ENCODE measurements at places on chromosomes 6 and 20.

GRCh38 chr6:8506126-8506525, 70.8 kb upstream of the SLC35B3 start:
- DNase-seq = no peak

DNA sequence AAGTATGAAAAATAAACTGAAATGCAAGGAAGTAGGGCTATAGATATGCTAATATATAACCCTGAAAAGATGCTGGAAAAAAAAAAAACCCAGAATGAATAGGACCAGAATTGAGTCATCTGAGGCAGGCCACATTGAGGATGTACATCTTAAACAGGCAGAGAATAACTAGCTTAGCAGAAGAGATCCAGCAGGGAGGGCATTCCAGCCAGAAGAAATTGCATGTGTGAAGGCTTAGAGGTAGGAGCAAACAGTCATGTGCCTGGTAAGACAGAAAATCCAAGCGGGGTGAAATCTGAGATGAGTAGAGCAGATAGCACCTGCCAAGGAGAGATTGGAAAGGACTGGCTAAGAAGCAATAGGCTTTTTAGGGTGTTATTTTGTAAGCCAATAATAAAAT, 2.6 kb downstream of the COL19A1 start:
- DNase-seq = no peak

DNA sequence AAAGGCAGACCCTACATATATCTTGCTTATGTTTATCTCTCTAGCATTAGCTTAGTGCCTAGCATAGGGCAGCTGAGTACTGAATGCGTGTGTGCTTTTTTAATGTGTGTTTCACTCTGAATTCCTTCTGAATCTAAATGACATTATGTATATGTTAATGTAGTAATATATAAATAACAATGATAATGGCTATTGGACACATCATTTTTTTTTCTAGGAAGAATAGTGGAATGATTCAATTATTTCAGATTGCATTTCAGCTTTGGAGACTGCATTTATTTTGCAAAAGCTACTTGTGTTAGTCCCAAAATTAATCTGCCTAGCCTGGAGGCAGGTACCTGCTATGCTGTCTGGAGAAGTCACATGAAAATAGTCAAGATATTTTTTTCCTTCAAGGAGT, 371.8 kb downstream of the GRIK2 start:
- DNase-seq = no peak

- no peak for DNase-seq
Measured at GRCh38 chr6:108666656-108667260, 106.0 kb downstream of the FOXO3 start.

DNA sequence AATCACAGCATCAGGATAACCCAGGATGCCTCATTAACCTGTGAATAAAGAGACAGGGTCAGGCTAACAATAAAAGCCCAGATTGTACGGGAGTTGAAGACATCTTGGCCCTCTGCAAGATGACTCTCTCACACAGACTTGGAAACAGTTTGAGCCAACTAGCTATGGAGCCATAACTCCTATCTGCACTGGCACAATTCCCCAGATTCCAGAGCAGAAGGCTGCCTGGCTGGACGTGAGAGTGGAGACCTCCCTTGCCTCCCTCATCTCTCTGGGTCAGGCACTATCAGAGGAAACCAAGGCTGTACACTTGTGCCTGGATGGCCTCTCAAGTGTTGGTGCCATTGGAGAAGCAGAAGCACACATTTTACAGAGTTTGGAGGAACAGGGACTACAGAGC, 312.6 kb downstream of the THBS2 start:
- DNase-seq = no peak

GRCh38 chr20:52804497-52805295, 167.5 kb upstream of the TSHZ2 start:
- no peak for DNase-seq

DNA sequence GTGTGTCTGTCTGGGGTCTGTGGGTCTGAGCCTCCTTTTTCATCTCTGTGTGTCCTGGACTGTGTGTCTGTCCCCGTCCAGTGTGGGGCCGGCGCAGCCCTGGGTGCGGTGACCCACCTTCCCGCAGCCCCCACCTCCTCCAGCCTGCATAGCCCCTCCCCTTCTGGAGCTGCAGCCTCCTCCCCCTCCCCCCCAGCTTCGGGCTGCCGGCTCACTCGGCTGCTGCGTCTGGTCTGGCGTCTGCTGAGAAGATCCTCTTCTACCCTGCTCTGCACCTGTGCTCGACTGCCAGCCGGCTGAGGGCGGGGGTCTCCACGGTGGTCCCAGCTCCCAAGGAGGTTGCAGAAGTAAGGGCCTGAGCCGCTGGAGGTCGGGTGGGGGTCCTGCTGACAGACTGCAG, 7.6 kb upstream of the LKAAEAR1 start:
- no peak for DNase-seq

- DNase-seq = no peak
Measured at GRCh38 chr6:140311146-140311545, 936.7 kb upstream of the CITED2 start.

GRCh38 chr6:43984442-43985321, 142.6 kb downstream of the MRPL14 start:
- no peak for DNase-seq

- peak; percentile 38 for DNase-seq
Measured at GRCh38 chr6:140980265-140980887, 1152.3 kb upstream of the GJE1 start.

DNA sequence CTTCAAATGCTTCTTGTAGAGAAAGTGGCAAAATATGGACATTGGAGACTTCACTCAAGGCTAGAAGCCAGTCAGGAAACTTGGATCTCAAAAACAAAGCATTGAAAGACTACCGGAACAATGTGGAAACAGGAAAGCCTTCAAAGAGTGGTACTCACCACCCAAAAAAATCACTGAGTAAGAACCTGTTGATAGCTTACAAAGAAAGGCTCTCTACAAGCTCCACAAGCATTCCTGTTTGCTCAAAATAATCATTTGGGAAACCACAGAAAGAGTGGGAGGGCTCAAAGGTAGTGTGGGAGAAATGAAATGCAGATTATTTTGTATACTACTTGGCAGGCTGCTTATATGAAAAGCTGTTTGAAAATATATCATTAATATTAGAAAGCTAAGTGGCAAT, 9.5 kb upstream of the DST start:
- DNase-seq = peak; percentile 47

DNA sequence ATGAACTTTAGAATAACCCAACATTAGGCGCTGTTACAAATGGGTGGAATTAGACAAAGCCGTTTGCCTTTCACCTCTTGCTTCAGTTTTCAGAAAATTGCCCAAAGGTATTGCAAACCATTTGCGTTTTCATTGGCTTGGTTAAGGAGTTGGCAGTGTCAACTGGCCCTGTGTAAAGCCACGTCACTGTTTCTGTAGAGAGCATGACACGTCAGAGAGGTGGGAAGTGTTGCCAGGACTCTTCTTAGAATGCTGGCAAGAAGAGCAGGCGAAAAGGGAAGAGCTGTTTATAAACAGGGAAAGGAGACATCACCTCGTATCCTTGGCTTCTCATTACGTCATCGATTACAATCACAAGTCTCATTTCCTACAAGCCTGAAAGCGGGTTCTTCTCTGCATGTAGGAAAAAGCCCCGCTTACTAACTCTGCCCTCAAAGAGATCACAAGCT, 4.2 kb upstream of the IRF4 start:
- DNase-seq = no peak

GRCh38 chr20:13396022-13396421, 174.9 kb downstream of the ISM1 start:
- DNase-seq = peak; percentile 46

- no peak for DNase-seq
Measured at GRCh38 chr6:132143258-132143657, 192.1 kb upstream of the CCN2 start.

DNA sequence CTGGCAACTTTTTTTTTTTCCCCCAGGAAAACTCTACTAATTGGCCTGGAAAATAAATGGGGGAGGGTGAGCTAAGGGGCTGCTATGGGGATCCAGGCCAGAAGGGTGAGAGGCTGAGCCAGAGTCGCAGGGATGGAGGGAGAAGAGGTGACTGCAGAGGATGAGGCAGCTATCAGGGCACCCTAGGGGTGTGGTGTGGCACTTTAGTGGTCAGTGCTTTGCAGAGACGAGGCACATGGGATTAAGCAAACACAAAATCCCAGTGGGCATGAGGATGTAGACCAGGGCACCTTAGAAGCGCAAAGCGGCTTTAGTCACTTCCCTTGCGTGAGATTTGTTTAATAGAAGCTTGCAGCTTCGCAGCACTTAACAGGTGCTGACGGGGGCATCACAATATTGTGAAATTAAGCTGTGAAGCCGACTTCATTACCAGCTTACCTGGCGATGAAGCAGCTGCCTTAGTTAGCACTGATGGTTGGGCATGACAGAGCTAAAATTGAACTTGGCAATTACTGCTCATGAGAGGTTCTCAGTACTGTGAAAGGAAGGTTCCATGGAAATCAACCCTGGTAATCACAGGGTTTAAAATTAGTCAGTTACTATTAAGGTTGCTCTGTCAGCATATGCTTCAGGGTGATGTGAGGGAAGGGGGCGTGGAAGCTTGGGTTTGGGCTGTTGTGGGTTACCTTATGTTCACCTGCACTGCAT, 26.0 kb downstream of the TOX2 start:
- no peak for DNase-seq

DNA sequence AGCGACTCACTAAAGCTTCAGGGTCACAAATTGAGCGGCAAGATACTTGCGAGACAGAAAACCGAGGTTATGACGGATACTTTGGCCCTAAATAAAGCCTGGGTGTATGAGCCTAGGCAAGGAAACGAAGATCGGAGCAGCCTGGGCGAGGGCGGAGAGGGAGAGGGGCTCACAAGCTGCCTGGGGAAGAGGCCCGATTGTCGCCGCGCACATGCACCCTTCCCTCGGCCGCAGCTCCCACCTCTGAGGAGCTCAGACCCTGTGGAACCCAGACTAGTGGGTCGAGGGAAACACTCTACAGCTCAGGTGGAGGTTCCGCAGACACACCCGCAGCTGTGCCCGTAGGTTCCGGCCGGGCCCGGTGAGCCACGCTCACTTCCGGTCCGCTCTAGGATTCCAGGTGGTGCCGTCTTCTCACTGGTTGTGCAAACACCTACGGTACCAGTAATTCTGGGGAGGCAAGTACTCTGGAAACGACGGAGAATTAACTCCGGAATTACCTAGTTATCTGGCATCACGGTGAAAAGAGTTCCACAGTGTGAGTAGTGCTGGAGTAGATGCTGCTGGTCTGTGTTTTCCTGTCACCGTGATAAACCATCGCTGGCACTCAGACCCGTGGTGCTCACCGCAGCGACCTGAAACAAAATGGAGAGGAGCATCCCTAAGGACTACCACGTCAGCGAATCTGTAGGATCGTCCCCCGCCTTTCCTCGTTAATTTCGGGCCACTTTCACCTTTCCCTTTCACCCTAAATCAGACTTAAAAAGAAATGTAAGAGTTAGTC, 61.5 kb downstream of the GPX5 start:
- peak; percentile 61 for DNase-seq

DNA sequence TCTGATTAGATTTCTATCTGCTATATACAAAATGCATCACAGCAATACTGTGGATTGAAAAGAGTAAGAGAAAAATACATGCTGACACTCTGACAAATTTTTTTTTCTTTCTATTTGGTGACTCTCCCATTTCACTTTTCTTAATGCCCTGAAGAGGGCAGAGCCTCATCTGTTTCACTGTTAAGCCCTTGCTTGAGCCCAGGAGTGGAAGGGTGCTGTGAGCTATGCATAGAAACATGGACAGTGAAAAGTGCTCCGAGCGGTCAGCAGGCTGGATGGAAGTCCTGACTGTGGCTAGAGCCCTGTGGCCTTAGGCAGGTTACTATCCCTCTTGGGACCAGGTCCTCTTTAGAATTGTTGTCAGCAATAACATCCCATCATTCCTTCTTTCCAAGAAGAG, 17.4 kb upstream of the CSE1L start:
- no peak for DNase-seq

Measured in astrocyte of the spinal cord (primary cell).